ENCODE measurements at places on chromosomes 3 and 15. TPM values are rescaled to one million over a fixed set of nuclear protein-coding genes. Genes with fewer than 3 reads are reported as not detected.

ZNF197 gene
- polyA plus RNA-seq = 31.8 TPM

GRIP2 gene
- 1.0 TPM for polyA plus RNA-seq

TBC1D2B gene
- polyA plus RNA-seq = 26.6 TPM

NRG4 gene
- polyA plus RNA-seq = 4.5 TPM

HES1 gene
- 71.6 TPM for polyA plus RNA-seq

HRH1 gene
- 2.3 TPM for polyA plus RNA-seq

- DNase-seq = no peak
Measured at GRCh38 chr3:39226106-39226741, 33.8 kb upstream of the XIRP1 start.

- no peak for DNase-seq
Measured at GRCh38 chr3:82004266-82004665, 242.8 kb upstream of the GBE1 start.

GRCh38 chr3:104961851-104962250 lies 404.9 kb upstream of the ALCAM start:
- no peak for DNase-seq

DNA sequence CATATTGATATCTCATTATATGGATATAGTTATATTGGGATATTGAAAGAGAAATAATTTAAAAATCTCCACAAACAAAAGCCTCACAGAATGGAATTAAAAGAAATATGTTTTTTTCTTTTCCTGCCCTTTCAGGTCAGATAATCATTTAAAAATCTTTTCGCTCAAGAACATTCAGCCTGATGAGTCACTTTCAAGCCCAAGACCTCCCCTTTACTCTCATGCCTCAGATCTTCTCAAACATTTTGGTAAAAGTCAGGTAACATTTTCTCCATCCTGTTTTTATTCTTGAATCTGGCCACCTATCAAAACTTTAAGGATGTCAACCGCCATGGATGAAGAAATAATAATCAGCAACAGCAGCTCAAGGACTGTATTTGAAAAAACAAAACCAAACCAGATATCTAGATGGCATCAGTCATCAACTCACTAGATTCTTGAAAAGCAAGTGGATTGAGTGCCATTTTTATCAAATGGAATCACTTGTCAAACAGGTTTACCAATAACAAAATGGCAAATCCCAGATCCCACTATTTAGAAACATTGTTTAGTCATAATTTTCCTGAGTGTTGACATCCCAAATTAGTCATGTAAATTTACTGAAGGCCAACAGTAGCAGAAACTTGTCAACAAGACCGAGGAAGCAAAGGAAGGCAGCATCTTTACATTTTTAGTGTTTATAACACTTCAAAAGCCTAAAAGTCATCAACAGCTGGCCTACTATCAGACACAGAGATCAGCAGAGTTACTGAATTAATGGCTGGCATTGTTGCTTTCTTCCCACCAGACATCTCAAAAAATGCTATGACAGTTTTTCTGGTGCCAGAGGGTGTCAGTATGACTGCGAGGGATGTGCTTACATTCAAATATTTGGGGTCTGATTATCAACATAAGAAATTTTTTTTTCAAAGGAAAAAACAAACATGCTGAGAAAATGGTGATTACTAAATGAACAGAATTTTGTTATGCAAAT lies 444.7 kb downstream of the MAGI1 start:
- DNase-seq = no peak

DNA sequence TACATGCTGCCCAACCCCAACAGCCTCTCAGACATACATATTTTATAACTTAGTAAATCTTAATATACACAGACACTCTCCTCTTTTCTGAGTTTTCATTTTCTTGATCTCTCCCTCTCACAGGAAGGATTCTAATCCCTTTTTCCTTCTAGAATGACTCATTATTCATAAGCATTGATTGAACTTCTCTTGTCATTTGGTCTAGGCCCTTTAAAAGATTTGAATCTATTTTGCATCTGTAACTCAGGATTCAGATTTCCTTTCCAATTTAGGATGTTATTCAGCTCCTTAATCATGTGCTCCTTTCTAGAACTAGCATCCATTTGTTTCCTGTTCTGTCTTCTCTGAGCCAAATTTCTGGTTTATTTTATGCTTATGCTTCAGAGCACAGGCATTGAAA lies 624.5 kb upstream of the SGO1 start:
- DNase-seq = no peak

DNA sequence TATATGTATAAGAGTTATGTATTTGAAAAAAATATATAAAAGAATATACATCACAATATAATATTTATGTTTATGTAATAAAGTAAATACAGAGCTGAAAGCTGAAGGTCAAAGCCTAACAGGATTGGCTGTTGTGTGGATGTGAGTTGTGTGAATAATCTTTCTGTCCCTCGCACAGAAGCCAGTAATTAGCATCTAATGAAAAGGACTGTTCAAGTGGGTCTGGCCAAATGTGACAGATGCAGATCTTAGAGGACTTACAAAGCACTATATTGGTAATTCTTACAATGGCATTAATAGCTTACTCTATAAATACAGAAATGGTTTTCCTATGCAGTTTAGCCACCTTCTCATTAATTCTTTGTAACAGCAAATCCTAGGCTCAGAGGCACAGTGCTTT lies 2.4 kb downstream of the MKRN3 start:
- no peak for DNase-seq

GRCh38 chr15:99084965-99085364 lies 19.9 kb upstream of the SYNM start:
- no peak for DNase-seq

DNA sequence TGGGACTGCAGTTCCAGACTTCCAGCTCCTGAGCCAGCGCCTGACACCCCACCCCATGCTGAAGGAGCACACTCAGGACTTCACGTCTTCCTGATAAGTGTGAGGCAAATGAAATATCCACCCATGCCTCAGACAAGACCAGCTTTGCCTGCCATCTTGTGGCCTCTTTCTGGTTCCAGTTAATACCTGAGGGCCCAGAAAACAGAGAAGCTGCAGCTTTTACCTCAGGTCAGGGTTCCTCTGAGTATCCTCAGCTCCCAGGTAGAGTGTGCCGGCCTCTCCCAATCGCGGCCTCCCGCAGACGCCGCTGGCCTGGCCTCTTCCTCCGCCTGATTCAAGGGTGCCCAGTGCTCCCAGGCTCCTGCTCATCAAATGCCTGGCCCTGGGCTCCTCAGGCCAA lies 5.1 kb upstream of the KLHL6 start:
- DNase-seq = no peak

GRCh38 chr3:156750191-156750873 lies 75.8 kb upstream of the LEKR1 start:
- no peak for DNase-seq

DNA sequence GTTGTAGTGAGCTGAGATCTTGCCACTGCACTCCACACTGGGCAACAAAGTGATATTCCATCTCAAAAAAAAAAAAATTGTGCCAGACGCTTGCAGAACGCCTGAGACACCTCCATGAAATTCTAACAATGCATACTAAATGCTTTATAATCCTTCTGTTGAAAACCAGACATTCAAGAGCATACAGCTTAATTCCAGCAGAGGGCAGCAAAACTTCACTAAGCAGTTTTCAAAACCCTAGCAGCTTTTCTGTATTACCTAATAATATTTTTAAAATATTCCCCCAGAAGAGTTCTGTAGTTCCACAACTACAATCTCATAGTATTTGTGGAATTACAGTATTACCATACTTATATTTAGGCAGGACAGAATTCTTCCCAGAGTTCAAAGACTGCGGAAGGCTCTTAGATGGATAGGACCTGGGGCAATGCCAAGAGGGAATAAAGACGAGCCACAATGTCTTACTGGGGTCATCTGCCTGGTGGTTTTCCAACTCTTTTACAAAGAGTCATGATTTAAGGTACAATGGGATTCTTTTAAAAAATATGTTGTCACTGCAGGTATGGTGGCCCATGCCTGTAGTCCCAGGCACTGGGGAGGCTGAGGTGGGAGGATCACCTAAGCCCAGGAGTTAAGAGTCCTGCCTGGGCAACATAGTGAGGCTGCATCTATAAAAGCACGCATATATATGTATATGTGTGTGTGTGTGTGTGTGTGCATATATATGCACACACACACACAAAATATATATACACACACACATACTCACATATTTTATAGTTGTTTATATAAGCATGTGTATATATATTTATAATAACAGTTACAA lies 19.6 kb upstream of the TASOR start:
- DNase-seq = peak; percentile 70

DNA sequence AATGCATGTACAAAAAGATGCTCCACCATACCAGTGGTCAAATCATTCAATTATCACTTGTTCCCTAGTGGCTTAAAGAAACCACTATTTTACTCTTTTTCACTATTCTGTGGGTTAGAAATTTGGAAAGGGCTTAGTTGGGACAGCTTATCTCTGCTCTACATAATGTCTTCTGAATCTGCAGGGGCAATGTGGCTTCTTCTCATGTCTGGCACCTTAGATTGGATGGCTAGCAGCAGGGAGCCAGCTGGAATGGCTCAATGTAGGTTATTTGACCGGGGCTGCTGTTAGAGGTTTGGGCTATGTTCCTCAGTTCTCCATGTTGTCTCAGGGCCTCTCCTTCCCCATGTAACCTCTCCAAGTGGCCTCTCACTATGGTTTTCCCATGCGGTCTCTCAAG lies 57.5 kb upstream of the EPHB1 start:
- no peak for DNase-seq

DNA sequence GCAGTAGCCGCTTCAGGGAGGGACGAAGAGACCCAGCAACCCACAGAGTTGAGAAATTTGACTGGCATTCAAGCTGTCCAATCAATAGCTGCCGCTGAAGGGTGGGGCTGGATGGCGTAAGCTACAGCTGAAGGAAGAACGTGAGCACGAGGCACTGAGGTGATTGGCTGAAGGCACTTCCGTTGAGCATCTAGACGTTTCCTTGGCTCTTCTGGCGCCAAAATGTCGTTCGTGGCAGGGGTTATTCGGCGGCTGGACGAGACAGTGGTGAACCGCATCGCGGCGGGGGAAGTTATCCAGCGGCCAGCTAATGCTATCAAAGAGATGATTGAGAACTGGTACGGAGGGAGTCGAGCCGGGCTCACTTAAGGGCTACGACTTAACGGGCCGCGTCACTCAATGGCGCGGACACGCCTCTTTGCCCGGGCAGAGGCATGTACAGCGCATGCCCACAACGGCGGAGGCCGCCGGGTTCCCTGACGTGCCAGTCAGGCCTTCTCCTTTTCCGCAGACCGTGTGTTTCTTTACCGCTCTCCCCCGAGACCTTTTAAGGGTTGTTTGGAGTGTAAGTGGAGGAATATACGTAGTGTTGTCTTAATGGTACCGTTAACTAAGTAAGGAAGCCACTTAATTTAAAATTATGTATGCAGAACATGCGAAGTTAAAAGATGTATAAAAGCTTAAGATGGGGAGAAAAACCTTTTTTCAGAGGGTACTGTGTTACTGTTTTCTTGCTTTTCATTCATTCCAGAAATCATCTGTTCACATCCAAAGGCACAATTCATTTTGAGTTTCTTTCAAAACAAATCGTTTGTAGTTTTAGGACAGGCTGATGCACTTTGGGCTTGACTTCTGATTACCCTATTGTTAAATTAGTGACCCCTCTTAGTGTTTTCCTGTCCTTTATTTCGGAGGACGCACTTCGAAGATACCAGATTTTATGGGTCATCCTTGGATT lies at the start of gene MLH1:
MLH1 (plus strand) TSS at position 193 of the 958 bp plus-strand sequence; CDS start at position 223, 30 bp downstream.
- DNase-seq = peak; percentile 100

- DNase-seq = no peak
Measured at GRCh38 chr15:69668963-69669362, 216.3 kb downstream of the RPLP1 start.

DNA sequence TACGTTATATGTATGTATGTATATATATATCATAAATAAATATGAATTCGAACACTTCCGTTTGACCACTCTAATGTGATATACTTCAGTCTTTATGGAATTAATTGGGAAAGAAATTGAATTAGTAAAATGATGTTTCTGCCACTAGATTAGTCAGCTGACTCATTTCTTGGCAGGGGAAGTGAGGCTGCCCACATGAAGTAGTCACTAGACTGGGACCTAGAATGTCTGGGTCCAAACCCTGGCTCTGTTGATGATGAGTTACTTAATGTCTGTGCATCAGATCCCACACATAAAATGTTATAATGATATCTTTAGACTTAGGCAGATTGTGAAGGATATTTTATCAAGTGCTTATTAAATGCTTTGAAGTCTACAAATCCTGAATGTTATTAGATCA lies 27.4 kb upstream of the ARL14 start:
- no peak for DNase-seq

- DNase-seq = no peak
Measured at GRCh38 chr3:52857864-52858263, 23.0 kb upstream of the MUSTN1 start.

- no peak for DNase-seq
Measured at GRCh38 chr15:65305150-65305758, 777 bp downstream of the RNU5B-1 start.

DNA sequence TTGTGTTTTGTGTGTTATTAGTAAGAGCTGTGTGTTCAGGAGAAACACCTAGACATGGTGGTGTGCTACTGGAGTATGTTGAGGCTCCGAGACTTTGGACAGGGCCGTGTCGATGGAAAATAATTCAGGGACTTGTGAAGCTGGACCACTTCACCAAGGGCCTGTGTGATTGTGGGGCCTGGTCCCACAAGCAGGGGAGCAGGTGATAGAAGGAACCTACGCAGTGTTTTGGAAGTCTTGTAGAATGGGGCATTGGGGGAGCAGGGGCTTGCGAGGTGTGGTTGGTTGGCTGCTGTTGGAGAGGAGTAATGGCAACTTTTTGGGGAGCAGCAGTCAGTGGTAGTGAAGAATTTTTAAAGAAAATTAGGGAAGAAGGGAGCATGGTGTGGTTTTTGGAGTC lies 48.7 kb downstream of the TRIM71 start:
- DNase-seq = no peak

GRCh38 chr3:127796045-127796830 lies 26.1 kb downstream of the MGLL start:
- DNase-seq = no peak

DNA sequence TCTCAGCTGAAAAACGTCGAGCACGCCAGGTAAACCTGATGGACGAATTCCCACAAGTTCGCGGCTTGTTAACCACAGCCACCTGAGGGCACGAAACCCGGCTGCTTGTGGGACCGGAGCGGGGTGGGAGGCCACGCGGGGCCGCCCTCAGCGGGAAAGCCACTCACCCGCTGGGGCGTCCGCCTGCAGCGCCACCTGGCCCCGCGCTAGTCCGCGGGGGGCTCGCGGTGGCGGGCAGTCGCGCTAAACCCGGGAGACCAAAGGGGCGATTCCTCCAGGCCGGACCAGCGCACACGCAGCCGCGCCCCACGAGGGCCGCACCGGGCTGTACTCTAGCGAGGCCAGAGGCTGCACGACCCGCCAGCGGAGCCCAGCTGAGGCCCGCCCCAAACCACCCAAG lies 15.7 kb upstream of the CFAP161 start:
- no peak for DNase-seq

DNA sequence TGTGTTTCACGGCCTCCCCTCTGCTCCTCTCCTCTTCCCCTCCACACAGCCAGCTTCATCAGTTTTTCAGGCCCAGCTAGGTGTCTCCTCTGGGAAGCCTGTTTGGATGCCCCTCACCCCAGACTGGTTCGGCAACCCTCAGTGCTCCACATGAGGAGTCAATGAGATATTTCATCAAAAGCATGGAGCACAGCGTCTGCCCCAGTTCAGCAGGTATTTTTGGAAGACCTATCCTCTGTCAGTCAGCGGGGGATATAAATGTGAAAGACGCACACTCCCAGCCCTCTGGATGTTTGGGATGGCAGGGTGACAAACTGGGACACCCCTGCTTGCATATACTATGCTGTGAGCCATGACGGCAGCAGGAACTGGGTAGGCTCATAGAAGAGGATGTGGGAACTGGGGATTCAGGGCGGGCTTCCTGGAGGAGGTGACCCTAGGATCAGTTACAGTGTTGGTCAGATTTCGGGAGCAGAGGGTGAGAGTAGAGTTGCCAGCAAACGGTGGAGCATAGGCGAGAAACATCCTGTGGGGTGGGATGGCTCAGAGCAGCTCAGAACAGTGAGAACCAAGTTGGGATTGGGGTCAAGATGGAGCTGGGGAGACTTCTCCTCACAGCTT lies 42.9 kb downstream of the PXYLP1 start:
- DNase-seq = no peak
